GF-D8 (cell line): ENCODE measurements at places on chromosomes 7 and 10.

DNA sequence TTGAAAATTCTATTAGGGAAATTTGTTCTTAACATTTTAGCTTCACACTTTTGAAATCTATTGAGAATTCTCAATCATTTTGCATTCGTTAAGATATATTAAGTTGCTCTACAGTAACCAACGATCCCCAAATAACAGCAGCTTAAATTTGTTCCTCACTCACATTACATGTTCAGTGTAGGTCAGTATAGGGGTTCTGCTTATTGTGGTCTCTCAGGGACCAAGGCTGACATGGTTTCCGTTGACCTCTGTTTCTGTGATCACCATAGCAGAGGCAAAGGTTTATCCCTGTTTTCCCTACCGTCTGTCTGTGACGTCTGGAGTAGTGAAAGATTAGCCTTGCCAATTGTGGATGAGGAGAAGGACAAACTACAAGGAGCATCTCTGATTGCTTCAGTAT is 235.0 kb upstream of the CSTF2T start:
- no peak for DNase-seq

DNA sequence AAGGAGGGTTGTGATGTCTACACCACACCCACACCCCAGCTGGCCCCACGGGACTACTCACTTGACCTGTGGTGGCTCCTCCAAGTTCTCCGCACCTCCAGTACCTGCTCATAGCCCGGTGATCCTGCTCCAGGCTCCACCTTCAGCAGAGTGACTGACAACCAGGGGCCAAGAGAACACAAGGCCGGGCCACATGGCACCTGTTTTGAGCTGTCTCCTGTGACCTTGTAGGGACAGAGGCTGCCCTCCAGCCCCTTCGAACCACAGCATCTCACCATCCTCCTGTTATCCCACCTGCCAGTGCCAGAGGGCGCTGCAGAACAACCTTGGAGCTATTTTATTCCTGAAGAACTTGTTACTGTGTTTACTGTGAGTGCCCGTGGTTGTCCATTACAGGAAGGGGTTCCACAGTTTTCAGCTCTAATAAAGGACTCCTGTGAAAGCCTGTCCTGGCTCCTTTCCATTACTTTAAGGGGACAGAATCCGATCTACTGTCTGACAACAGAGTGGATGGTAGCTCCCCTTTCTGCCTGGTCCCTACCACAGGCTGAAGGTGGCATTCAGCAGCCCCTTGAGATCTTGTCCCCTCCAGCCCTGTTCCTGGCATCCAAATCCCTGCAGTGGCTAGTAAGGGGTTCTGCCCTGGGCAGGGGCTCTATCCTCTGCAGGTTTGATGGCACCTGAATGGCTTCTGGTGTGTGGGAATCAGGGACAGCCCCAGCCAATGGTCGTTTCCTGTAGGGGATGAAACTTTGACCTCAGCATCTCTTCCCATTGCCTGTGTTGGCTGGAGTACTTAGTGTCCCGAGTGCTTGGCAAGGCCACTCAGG is 50.8 kb downstream of the C10orf120 start:
- DNase-seq, result no peak

DNA sequence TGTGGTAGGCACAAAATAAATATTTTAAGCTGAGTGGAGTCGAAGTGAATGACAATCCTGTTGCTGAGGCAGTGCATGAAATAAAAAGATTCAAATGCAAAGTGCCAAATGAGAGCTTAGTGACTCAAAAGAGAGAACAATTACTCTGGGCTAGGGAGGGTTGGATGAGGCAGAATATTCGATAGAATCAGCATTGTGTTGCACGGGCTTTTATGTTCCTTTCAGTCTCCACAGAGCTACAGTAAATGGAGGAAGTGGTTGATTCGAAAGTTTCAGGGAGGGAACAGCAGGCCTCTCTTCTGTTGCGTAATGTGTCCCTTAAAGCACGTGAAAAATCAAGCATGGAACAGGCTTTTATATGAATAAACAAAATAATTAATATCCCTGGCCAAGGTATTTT is 599.3 kb upstream of the CELF2 start:
- no peak for DNase-seq

DNA sequence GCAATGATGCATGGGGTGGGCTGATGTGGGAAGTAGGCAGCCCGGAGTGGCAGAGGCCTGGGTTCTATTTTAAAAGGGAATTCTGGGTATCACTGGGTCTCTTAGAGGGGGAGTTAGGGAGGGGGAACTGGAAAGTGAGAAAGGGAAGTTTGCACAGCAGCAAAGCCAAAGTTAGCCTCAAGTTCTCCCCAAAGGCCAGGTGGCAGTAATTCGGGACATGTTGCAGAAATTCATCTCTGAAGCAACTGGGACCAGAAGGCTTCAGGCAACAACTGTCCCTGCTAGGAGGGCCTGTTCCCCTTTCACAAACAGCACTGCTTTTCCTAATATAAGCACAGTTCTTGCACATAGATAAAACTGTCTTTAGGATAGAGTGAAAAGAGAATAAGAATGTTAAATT is 67.4 kb downstream of the NOD1 start:
- DNase-seq, result peak; percentile 22

DNA sequence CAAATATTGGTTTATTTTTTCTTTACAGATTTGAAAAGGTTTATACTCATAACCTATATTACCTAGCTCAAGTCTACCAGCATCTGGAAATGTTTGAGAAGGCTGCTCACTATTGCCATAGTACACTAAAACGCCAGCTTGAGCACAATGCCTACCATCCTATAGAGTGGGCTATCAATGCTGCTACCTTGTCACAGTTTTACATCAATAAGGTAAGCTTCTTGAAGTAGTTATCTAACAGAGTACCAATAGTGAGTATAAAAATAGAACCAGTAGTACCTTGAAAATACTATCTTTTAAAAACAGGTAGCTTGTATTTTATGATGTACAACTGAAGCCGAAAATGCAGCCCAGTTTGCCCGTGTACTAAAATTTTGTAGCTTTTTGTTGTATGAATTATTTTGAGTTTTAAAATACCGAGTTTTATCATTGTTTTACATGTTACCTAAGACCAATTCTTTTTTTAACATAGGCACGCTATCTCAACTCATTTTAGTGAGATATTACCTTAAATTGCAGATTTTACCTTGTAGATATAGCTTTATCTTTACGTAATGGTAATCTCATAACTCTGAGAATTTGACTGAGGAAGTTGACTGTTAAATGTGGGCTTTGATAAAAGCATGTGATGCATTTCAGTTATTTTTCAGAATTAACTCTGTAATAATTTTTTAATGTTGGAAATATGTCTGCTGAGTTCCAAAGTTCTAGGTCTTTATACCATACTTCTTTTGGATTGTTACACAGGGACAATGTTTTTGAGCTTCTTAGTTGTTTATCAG is 17.3 kb downstream of the KIFBP start:
- no peak for DNase-seq

DNA sequence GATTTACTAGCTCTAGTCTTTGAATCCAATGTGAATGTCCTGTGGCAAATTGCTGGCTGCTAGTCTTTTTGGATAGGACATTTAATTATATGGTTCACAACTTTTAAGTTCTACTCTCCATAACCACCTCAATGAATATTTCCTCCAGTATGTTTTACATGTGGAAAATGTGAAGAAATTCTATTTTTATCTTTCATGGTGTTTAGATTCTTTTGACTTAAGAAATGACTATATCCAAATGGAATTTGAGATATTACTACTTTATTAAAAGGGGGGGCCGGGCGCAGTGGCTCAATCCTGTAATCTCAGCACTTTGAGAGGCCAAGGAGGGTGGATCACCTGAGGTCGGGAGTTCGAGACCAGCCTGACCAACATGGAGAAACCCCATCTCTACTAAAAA is 202.0 kb downstream of the ARL4A start:
- no peak for DNase-seq

GRCh38 chr10:114174695-114175188 is 739 bp upstream of the CCDC186 start:
- DNase-seq, result peak; percentile 54

- DNase-seq, result no peak
Measured at GRCh38 chr7:107856806-107857540, 34.0 kb upstream of the DLD start.

DNA sequence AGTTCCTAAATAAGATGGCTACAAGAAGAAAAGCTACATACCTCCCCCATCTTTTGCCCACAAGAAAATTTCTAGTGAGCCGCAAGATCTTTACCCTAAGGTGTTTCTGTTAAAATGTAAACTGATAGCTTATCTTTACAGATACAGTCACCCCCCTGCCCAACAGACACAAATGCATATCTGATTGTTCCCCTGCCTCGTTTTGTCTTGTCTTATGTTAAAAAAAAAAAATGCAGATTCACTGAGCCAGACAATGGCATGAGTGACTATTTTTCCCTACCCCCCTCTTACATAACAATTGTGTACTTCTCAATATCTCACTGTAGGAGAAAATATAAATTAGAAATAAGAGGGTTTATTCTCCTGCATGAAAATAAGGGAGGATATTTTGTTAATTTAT is 8.5 kb downstream of the ZNF138 start:
- DNase-seq, result no peak

DNA sequence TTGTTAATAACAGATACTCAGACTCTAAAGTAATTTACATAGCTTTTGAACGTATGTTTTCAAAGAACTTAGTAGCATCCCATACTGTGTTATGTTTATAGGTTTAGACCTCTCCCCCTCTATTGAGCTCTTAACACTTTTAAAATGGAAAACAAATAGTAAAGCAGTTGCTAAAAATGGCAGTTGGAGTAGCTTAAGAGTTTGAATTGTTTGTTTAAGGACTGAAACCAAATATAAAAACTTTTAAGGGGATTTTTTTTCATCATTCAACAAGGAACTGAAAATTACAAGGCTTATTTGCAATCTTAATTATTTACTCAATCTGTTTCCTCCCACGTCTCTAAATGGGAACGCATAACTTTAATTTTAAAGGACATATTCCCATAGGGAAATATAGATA is 1.6 kb upstream of the SPAG6 start:
- DNase-seq, result no peak

- no peak for DNase-seq
Measured at GRCh38 chr10:1086787-1087186, 30.6 kb downstream of the WDR37 start.

DNA sequence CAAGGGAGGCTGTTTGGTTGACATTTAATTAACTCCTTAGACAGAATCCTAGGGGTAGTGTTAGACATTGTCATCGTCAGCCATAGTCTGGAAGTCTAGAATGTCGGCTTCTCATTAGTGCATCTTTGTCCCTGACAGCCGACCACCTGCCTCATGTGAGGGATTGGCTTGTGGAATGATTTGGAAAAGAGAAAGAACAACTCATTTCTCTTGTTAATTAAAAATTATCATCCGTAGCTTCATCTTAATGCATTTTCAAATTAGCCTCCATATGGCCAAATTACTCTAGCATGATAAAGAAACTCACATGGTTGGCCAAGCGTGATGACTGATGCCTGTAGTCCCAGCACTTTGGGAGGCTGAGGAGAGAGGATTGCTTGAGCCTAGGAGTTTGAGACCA is 97.7 kb upstream of the PARD3 start:
- no peak for DNase-seq

GRCh38 chr7:24464861-24465260 is 108.4 kb upstream of the PALS2 start:
- DNase-seq, result no peak

DNA sequence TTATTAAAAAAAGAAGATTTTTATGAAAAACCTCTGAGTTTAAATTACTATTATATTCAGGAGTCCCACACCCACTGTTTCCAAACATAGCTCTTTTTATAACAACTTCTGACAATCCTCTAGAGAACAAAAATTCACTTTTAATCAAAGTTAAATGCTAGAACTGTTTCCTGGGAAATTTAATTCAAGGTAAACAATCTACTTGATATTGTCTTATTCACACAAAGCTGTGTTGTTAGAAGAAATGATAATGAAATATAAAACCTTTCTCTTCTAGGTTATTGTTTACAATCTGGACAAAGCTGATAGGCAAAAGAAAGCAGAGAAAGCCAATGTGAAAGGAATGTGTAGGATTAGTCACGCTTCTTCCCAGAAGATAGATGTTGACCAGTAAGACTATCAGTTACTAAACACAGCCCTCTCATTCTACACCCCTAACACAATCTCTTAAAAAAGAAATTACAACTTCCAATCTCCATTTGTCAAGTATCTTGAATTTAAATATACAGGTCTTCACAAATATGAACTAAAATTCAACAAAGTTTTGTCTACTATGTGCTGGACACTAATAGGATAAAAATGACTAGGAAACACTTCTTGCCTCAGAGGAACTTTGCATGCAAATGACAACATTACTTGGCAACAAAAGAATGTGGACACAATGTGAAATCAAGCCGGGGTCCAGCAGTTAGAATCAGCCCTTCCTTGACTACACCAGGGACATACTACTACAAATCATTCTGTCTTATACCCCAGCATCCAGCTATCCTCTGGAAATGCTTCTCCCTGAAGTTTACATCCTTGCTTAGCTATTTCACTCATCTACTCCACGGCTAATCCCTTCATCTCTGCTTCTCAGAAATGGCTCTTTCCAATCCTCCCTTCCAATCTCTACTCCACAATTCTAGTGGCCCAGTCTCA is 123.7 kb downstream of the IMMP2L start:
- DNase-seq, result no peak

DNA sequence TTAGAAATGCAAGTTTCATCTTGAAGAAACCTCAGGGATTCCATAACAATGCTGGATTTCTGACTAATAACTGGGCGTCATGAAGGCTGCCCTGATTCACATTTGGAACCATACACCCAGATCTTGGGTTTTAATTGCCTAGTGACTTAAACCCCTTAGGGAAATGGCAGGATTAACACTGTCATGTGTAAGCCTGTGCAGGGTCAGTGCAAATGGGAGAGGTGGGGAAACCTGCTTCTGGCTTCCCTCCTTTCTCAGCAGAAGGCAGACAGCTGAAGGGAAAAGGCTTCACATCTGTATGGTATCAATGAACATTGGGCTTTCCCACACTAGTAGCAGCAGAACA is 364.2 kb downstream of the ANKRD30A start:
- no peak for DNase-seq

DNA sequence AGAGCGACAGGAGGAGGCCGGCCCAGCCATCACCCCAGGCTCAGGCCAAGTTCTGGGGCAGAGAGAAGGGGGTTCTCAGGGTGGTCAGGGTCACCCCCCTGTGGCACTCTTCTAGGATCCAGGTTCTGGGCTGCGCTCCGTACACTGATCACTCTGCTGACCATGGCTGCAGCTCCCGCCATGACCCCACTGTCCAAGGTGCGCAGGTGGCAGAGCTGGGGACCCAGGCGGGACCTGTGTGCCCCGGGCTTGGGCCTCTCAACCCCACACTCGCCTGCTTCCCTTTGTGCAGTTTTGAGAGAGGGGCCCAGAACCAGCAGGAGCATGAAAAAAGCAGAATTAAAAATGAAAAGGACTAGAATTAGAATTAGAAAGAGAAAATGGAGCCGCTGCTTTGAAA is 227.1 kb downstream of the FANK1 start:
- no peak for DNase-seq

- peak; percentile 21 for DNase-seq
Measured at GRCh38 chr7:12638851-12639456, 48.5 kb upstream of the ARL4A start.

- DNase-seq, result no peak
Measured at GRCh38 chr10:84007482-84007881, 131.8 kb upstream of the GHITM start.
